ENCODE measurements at places on chromosomes 2 and 18.

DNA sequence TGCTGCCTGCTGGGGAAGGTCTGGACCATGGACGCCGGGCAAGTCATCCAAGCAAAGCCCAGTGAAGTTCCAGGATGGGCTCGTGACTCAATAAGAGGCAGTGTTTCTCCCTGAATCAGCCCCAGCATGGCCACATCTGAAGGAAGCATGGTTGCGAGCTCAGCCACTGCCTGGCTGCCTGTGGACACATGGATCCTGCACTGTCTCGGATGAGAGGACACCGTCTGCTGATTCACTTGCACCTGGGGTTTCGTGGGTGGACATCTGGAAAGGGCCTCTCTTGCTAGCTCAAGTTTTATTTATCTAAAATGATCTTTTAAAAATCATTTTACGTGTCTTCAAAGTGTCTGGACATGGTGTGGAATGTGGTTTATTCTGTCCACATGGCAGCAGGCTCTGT, 224.8 kb upstream of the FN1 start:
- no peak for DNase-seq

DNA sequence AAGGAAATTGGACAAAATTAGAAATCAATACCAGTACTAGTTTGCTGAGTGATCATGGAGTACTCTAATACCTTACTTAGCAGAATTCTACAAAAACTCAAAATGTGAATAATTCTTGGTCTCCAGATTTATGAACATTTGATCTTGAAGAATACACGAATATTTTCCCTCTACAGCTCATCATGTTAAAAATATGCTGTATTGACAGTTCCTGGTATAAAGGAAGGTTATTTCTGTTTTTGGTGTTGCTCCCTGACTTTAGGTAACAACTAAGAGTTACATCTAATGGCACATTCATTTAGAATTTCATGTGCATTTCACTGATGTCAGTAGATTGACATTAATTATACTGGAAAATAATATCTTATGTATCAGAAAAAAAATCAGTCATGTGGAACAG, 479.2 kb upstream of the PKDCC start:
- no peak for DNase-seq

GRCh38 chr2:95353613-95354468, 48.7 kb upstream of the FAHD2A start:
- no peak for DNase-seq

GRCh38 chr2:37928377-37928776, 3.3 kb downstream of the RMDN2 start:
- DNase-seq = no peak

DNA sequence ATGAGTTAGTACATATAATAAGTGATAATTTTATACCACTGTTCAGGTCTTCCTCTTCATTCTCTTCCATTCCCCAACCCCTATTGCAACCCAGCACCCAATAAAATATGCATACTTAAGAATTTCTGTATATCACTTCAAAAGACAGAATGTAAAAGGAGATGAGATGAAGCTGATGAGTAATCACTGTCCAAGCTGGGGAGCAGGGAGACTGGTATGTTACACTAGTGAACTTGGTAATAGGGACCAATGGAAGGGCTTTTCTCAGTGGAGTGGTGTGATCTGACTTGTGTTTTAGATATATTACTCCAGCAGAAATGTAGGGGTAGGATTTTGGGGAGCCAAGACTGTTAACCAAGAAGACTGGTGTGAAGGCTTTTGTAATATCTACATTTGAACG, 18.0 kb upstream of the ARHGAP28 start:
- DNase-seq = no peak

DNA sequence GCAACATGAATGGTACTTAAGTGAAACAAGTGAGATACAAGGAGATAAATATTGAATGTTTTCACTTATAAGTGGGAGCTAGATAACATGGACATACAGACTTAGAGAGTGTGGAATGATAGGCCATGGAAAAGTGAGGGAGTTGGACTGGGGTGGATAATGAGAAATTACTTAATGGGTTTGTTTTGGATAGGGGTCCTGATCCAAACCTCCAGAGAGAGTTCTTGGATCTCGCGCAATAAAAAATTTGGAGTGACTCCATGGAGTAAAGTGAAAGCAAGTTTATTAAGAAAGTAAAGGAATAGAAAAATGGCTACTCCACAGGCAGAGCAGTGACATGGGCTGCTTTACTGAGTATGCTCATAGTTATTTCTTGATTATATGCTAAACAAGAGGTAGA, 508.9 kb downstream of the CNTNAP5 start:
- no peak for DNase-seq

- DNase-seq = no peak
Observed at GRCh38 chr2:72263043-72263775, 115.5 kb upstream of the CYP26B1 start.

DNA sequence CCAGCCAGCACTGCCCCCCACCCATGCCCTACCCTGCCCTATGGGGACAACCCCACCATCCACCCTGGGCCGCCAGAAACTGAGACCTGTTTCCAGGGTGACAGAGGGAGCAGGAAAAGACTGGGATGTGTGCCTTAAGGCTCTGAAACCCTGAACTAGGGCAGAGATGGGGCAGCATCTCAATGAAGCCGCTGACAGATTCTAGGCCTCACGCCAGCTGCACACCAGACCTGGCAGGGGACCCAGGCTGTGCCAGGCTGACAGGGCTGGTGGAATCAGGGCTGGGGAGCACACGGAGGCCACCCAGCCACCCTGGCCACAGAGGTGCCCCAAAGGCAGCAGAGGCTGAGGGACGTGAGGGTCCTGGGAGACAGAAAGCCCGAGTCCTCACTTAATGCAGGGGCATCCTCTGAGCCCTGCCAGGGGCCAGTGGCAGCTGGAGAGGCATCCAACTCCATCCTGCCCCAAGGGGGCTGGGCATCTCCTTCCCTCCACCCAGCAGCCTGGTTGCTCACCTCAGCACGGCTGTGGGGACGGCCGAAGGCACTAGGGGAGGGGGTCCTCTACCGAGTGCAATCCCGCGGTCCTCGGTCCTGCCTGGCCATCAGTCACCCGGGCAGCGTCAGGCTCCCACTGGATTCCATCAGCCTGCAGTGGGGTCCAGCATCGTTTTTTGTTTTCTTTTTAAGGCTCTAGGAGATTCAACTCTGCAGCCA, 169.2 kb downstream of the ZFP36L2 start:
- DNase-seq = peak; percentile 16

DNA sequence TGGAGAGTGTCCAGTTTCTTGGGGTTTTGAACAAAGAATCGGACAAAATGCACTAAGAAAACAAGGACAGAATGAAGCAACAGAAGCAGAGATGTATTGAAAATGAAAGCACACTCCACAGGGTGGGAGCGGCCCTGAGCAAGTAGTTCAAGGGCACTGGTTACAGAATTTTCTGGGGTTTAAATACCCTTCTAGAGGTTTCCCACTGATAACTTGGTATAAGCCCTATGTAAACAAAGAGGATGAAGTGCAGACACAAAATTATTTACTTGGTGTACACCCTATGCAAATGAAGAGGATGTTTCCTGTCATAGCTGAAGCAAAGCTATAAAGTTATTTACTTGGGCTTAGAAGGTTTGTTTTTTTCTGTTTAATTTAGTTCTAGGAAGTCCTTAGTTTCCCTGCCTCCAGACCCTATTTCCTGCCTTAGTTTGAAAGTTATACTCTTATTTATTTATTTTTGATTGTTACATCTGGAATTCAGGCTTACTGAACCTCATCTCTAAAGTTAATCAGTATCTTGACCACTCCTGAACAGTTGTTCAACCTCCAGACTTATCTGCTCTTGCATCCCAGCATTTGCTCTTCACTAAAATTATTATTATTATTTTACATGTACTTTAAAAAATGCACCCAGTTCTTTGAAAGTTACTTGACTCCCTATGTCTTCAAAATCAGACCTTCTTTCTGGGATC, 193.5 kb downstream of the SPP2 start:
- DNase-seq = peak; percentile 11

DNA sequence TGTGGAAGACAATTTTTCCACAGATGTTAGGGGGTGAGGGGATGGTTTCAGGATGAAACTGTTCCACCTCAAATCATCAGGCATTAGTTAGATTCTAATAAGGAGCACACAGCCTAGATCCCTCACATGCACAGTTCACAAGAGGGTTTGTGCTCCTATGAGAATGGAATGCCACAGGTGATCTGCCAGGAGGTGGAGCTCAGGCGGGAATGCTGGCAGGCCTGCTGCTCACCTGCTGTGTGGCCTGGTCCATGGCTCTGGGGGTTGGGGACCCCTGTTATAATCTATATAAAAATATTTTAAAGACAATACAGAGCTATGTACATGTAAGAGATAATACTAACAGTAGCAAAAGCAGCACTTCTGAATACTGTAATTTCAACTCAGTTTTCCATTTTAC, 19.2 kb downstream of the CWC22 start:
- DNase-seq = no peak

All from NCI-H2029 treated with DMSO at 0.1 percent for 48 hours (cell line).